RPMI8226 (cell line): ENCODE measurements at places on chromosomes 2 and 18.

DNA sequence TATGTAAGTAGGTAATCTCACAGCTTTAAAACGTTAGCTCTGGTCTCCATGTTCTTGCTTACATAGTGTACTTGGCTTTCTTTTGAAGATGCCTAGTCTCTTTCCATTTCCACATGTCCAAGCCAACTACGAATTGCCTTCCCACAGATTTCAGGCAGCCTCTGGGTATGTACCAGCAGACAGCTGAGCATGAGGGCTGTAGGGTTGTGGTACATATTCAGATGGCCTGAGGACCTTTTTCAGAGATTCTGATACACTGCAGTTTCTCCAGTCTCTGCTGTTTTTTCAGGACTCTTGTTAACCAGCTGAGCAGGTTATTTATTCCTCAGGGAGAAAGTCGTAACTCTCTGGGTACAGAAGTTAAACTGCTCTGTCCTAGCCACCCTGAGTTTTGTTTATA is 3.1 kb upstream of the KCNJ13 start:
- no peak for DNase-seq

- peak; percentile 57 for DNase-seq
Observed at GRCh38 chr2:6352247-6352646, 513.5 kb downstream of the CMPK2 start.

- no peak for DNase-seq
Observed at GRCh38 chr2:141863964-141864363, 266.9 kb downstream of the LRP1B start.

GRCh38 chr2:36560726-36561125 is 37.2 kb downstream of the FEZ2 start:
- no peak for DNase-seq

DNA sequence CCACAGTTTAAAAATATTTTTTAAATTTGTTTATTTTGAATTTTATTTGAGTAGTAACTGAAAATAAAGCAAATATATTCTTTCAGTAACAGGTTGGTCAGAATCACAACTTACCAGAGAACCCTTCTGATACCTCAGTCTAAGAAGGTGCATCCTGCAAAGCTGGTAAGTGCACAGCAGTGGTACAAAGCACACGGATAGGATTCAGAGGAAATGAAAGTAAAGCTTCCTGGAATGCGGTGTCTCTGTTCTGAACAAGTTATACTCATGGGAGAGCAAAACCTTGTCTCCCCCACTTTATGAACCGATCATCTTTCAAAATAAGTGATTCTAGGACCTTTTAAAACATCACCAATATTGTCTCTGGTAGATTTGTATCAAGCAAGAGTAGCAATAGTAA is 398.3 kb downstream of the TMX3 start:
- no peak for DNase-seq

GRCh38 chr2:38438883-38439612 is 62.0 kb upstream of the ATL2 start:
- no peak for DNase-seq

DNA sequence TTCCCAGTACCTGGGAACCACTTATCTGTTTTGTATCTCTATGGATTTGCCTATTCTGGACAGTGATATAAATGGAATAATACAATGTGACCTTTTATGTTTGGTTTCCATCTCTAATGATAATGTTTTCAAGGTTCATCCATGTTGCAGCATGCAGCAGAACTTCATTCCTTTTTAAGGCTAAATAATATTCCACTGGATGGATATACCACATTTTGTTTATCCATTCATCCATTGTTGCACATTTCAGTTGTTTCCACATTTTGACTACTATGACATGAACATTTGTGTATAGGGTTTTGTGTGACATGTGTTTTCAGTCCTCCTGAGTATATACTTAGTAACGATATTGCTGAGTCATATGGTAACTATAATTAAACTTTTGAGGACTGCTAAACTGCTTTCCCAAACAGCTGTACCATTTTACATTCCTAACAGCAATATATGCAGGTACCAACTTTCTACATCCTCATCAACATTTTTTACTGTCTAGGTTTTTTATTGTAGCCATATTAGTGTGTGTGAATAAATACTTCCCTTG is 17.7 kb upstream of the MARCHF7 start:
- DNase-seq = no peak

DNA sequence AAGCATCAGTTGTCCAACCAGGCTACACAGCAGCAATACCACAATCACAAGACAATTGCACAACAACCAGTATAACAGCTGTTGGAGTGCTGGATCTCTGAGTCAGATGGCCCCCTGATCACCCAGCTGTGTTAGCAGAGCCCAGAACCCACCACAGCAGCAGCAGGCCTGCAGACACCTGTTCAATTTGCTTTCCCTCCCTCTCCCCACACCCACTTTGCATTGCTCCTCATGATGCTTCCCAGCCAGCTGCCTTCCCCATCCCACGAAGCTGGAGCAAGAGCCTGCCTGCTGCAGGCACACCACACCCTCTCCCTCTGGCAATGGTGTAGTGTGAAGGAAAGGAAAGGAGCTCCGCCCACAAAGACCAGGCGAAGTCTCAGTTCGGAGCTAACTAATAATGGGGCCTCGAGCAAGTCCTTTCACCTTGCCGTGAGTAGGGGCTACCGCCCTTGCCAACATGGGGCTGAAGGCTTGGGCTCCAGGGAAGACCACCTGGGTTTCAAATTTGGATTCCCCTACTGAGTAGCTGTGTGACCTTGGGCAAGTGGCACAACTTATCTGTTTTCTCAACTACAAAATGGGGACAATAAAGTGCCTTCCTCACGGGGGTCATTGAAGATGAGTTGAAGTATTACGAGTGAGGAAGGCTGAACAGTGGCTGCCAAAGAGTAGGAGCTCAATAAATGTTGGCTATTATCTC is 19.4 kb upstream of the ZBTB7C start:
- DNase-seq = no peak

GRCh38 chr18:77054606-77055428 is 77.8 kb downstream of the MBP start:
- DNase-seq = peak; percentile 46

DNA sequence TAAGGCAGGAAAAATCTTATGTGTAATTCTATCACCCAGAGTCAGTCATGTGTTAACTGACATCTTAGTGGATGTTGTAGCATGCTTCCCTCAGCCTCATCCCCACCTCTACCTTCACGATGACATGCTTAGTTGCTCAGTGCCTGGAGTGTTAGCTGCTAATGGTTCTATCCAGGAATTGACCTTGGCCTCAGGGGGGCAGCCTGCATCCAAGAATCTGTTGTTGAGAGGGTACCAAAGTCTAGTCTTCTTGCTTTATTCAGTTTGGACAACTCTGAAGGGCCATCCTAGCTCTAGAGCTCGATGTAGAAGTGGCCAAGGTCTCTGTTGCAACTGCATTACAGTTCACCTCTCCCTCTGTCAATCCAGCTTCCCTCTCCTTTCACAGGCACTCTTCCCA is 61.2 kb downstream of the ACYP2 start:
- DNase-seq = peak; percentile 3
